CD4-positive, alpha-beta T cell treated with Interleukin-15 for 1 hour (primary cell): ENCODE measurements at places on chromosomes 1 and 21.
A peak's percentile ranks its signal among the peaks of the same experiment; 100 is the strongest.

DNA sequence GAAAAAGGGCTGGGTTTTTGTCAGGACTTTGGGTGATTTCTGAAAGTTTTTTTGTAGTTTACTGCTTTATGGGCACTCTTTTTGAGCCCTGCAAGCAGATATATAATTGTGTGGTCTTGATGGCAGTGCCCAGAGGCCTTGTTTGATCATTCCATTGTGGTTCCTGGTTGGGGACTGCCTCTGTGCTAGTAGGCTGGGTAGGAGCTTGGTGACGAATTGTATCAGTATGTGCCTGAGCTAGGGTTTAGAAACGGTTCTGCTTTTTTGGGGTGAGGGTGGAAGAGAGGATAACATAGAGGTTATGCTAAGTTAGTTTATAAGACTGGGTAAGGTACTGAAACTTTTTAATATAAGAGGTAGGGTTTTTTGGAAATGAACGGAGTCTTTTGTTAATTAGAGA, 139.7 kb upstream of the ETV3 start:
- DNase-seq = no peak

- no peak for DNase-seq
Observed at GRCh38 chr1:85894651-85895050, 186.4 kb upstream of the ZNHIT6 start.

DNA sequence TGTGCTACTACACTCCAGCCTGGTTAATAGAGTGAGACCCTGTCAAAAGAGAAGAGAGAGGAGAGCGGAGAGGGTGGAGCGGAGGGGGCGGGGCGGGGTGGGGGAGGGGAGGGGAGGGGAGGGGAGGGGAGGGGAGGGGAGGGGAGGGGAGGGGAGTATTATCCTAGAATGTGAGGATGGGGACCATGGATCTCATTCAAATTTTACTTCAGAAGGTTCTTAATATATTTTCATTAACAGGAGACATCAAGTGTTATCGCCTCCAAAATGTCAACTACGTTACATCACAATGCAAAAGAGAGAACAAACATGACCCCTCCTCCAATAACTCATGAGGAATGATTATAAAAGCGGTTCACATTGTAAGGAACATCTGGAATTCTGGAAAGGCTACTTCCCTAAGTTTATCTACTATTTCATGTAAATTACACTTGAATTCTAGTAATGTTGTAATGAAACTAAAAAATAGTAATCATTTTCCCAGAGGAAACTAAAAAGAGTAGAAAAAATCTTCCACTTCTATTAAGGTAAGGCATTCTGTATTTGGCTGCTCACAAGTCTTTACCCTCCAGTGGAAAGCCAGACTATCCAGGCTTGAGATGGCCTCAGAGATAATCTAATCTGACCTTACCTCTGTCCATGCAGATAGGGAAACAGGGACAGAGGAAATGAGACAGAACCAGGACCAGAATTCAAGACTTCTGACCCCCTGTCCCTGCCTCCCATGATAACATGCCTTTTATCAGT, 18.8 kb upstream of the GUCA2A start:
- DNase-seq = no peak

- no peak for DNase-seq
Observed at GRCh38 chr1:11061652-11062365, 2.0 kb upstream of the SRM start.

DNA sequence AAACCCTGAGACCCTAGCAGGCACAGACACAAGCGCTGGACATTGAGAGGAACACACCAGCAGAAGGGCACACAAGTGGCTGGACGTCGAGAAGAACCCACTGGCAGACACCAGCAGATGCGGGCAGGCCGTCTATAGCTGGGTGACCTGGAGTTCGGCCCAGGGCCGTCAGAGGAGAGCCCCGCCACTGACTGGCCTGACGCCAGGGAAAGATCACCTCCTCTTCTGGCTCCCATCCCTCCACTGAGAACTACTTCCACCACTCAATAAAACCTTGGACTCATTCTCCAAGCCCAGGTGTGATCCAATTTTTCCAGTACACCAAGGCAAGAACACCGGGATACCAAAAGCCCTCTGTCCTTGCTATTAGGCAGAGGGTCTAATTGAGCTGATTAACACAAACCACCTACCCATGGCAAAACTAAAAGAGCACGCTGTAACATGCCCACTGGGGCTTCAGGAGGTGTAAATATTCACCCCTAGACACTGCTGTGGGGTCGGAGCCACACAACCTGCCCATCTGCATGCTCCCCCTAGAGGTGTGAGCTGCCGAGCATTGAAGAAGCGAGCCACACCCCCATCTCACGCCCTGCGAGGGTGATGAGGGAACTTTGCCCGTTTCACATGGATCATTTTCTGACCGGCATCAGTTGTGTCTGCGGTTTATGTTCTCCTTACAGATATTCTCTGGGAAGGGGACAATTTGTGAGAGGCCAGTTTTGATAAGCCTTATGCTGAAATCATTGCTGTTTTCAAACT, 104.8 kb downstream of the HLX start:
- DNase-seq = no peak

GRCh38 chr1:112808861-112809684, 93.9 kb upstream of the PPM1J start:
- DNase-seq = peak; percentile 44

GRCh38 chr1:26469558-26469957, 2.7 kb upstream of the HMGN2 start:
- DNase-seq = no peak

- DNase-seq = no peak
Observed at GRCh38 chr1:33171977-33172813, 9.6 kb downstream of the TRIM62 start.

- DNase-seq = no peak
Observed at GRCh38 chr1:89567797-89568196, 43.2 kb downstream of the LRRC8B start.

DNA sequence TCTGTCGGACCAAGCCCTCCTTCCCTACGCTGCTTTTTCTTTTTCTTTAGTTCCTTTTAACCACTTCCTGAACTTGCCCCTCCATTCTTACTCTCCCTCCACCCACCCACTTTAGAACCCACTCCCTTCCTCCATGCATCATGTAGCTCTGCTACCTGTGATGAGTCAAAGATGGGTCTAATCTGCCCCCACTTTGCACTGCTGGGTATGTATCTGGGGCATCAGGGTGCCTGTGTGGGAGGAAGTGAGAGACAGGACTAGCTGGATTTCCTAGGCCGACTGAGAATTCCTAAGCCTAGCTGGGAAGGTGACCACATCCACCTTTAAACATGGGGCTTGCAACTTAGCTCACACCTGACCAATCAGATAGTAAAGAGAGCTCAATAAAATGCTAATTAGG, 157.7 kb downstream of the SEC16B start:
- DNase-seq = no peak

DNA sequence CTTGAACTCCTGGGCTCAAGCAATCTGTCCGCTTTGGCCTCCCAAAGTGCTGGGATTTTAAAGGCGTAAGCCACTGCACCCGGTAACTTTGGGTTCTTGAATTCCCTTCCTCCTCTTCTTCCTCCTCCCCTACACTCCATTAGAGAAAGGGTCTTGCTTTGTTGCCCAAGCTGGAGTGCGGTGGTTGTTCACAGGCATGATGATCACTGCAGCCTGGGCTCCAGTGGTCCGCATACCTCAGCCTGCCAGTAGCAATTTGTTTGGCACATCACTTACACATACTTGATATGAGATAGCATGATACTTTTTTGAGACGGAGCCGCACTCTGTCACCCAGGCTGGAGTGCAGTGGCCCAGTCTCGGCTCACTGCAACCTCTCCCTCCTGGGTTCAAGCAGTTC, 2.2 kb downstream of the DEGS1 start:
- DNase-seq = no peak

DNA sequence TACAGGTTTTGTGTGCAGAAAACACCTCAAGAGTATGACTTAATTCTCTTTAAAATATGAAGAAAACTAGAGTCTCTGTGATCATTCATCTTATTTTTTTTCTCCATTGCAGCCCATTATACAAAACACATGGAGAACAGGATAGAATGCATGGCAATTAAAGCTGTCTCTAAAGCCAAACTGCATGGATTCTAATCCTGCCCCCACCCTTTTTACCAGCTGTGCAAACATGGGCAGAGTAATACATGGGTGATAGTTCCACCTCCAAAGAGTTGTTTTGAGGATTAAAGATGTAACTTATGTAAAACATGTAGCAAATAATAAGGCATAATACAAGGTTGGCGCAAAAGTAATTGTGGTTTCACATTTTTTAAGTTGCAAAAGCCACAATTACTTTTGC, 114.4 kb downstream of the CLEC20A start:
- DNase-seq = no peak

DNA sequence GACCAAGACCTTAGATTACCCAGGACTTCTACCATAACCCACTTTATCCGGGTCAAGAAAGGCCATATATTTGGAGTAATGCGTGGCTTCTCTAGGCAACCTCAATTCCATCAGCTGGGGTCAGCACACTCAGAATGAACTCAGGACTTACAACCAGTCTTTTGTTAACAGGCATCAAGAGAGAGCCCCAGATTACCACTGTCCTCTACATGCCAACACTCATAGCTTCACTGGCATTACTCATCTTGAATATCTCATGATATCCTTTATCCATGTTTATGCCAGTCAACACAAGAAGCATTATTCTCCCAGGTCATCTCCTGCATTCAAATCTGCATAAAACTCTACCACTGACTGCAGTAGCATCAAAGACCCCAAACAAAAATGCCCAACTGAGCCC, 6.6 kb upstream of the FCGR2A start:
- no peak for DNase-seq

DNA sequence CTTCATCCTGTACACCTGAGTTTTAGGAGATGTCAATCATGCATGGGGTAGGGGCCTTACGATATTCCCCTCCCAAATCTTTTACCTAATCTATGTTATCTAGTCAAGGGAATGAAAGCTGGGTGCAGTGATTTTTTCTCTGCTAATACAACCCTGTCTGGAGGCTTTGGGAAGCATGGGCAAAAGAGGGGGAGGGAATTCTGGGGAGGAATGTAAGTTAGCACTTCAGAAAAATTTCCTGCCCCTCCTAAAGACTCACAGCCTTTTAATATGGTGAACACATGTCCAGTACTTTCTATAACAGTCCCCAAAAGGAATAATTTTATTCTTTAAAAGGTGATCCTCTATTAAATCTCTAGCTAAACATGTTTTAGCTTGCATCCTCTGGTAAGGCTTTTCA, 25.6 kb upstream of the PRELP start:
- DNase-seq = no peak

- DNase-seq = no peak
Observed at GRCh38 chr1:213526306-213526705, 461.5 kb upstream of the PROX1 start.

DNA sequence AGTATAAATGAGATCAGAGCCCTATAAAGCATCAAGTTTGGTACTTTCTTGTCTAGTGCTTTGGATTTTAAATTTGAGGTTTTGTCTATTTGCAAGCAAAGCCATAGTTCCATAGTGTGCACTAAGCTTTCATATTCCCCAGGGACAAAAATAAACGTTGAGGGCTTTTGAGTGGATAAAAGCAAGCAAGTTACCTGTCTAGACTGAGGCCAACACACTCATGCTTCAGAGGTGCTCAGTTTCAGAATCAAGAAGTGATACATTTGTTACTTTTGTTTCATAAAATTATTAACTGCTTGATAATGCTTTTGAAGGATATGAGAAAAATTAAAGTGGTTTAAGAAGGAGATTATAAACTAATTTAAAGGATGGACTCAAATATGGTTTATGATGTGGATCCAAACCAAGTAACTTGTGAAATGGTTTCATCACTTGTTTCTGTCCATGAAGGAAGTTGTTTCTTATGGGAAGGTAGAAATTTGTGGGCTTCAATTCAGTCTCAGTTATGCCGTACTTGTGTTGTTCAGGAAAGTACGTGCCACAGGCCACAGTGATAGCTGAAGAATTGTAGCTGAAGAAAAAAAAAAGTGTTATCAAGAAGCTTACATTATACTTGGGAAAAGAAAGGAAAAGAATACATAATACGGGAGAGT, 71.2 kb downstream of the CHRM3 start:
- DNase-seq = no peak

GRCh38 chr1:48608882-48609281, 136.9 kb upstream of the SPATA6 start:
- no peak for DNase-seq

DNA sequence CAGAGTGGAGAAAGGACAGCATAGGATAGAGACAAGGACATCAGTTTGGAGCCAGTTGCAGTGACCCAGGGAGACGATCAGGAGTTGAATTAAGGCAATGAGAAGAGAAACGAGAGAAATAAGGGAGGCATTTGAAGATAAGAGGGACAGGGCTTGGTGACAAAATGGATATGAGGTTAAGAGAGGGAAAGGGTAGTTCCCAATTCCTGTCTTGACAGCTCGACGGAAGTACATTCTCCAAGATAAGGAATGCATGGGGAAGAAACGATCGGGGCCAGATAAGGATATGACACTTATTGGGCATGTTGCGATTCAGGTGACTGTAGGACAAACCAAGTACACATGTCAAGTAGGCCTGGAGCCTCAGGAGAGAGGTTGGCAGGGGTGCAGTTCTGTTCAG, 18.7 kb upstream of the KCNN3 start:
- DNase-seq = no peak

- DNase-seq = no peak
Observed at GRCh38 chr1:36871146-36871971, 163.0 kb downstream of the GRIK3 start.

DNA sequence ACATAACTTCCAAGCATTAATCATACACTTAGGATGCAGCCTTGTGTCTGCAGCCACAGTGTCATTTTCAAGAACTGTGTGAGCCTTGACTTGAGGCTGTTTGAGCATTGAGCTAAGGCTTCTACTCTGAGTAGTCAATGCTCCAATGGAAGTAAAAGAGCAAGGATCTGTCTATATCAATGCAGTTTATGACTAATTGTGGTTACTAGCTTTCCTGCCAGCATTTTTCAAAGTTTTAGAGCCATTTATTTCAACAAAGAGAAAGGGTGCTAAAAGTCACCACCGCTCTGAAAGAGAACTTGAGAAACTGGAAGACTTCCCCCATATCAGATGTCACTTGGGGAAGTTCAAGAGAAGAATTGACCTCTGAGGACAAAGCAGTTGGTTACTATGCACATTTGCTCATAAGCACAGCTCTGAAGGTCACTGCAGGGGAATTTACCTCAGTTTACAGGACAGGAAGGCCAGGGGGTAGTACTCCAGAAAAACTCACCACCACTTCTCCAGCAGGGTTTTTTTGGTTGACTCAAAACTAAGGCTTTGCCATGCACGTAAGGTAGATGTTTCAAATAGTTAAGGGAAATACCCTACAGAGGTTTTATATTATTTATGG, 24.5 kb upstream of the RGS1 start:
- no peak for DNase-seq

- DNase-seq = no peak
Observed at GRCh38 chr1:184574588-184574987, 180.1 kb downstream of the EDEM3 start.

- no peak for DNase-seq
Observed at GRCh38 chr1:68938051-68938666, 441.3 kb upstream of the DEPDC1 start.

- DNase-seq = no peak
Observed at GRCh38 chr21:16422702-16423101, 692.9 kb downstream of the USP25 start.

DNA sequence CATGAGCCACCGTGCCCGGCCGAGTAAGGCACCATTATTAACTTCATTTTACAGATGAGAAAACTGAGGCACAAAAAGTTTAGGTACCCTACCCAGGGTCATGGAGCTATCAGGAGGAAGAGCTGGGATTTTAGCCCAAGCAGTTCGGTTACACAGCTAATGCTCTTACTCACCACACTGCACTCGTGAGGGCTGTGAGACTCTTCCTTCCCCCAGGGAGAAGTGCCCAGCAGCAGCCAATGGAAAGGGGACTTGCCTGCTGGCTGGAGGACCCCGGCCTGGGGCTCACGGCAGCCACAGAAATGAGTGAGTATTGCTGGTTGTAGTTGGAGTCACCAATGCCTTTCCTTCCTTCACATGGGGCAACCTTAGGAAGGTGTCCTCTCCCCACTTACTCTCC, 5.2 kb upstream of the CSF1 start:
- DNase-seq = no peak
